Stimulated activated CD8-positive, alpha-beta memory T cell treated with anti-CD3 and anti-CD28 coated beads, Interleukin-7, amount 100 ng/mL, for 48 hours (primary cell): ENCODE measurements at places on chromosomes 5 and 9.

DNA sequence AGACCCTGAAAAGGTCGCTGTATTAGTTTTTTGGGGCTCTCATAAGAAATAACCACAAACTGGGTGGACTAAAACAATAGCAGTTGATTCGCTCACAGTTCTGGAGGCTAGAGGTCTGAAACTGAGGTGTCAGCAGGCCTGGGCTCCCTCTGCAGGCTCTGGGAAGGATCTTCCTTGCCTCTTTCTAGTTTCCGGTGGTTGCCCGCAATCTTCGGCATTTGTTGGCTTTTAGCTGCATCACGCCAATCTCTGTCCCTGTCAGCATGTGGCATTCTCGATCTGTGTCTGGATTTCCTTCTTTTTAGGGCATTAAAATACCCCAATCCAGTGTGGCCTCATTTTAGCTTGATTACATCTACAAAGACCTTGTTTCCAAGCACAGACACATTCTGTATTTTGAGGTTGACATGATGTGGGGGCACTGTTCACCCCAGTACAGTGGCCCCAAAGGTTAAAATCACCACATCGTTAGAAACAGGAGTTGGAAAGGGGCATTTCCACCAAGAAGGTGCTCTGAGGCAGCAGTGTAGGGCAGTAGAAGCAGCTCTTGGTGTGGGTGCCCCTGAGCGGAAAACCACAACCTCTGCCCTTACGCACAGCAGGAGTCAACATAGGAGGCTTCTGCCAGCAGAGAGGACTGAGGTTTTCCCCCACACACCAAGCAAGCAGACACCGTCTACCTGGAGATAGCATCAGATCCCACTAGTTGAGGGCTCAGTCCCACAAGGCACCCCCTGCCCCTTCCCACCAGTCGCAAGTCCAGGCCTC, 13.5 kb downstream of the ZNF79 start:
- no peak for DNase-seq

DNA sequence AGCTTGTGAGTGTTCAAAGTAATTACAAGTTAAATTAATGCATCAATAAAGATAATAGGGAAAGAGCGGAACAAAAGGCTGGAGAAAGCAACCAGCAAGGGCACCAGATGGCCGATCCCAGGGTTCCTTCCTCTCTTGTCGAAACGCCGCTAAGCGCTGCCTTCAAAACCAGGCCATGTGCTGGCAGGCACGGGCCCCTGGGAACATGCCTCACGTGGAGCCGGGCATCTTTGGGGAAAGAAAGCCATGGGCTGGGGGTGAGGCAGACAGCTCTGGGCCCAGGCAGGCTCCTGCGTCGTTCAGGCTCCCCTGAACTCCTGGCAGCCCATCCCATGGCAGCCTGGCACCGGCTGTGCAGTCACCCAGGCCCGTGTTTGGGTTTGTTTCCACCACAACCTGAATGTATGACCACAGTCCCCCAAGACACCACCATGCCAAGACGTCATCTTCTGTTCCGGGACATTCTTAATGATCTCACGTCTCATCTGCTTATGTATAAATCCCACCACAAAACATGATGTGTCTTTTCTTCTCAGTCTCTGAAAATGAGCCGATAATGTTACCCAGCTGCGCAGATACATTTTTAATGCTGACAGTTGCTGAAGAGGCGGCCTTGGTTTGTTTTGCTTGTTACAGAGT, 110.4 kb upstream of the SARDH start:
- no peak for DNase-seq

DNA sequence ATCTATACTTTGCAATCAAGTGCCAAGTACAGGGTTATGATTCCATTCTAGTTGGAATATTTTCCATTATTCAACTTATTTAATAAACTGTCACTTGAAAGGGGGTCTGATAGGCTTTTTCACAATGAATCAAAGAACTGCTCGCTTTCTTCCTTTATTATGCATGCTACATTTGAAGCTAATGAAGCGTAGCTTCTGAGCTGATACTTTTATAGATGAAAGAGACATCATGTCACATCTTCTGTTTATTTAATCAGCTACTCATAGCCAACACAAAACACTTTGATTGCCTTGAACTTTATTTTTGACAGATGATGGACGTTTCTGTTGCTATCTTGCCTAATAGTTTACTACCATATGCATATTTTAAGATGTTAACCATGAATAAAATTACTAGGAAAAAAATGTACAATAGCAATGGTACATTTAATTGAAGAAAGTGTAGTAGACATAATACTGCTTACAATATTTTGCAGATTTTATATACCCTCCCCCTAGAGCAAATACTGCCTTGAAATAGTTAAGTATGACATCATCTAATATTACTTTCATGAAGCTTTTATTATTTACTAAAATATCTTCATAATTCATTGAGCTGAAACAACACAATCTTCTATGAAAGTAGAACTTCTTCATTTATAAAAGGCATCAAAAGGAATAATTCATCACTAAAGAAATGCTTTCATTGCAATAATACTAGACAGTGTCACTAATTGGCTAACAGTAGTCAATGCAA, 529.3 kb upstream of the TYRP1 start:
- DNase-seq: no peak

DNA sequence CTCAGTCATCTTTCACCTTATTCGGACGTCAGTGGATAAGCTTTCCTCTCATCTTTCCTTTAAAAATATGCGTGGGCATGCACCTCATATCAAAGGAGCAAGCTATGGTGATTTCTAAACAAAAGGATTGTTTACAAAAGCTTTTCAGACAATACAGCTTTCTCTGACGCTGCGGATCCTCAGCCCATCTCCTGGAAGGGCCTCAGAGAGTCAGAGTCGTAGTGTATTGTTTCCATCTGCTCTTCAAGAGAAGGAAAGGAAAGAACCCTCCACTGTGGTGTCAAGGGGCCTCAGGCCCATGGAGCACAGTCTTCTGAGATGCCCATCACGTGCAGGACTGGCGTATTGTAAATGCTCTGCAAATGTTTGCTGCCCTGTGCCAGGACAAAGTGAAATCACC, 163.4 kb upstream of the MAP1B start:
- DNase-seq: no peak

DNA sequence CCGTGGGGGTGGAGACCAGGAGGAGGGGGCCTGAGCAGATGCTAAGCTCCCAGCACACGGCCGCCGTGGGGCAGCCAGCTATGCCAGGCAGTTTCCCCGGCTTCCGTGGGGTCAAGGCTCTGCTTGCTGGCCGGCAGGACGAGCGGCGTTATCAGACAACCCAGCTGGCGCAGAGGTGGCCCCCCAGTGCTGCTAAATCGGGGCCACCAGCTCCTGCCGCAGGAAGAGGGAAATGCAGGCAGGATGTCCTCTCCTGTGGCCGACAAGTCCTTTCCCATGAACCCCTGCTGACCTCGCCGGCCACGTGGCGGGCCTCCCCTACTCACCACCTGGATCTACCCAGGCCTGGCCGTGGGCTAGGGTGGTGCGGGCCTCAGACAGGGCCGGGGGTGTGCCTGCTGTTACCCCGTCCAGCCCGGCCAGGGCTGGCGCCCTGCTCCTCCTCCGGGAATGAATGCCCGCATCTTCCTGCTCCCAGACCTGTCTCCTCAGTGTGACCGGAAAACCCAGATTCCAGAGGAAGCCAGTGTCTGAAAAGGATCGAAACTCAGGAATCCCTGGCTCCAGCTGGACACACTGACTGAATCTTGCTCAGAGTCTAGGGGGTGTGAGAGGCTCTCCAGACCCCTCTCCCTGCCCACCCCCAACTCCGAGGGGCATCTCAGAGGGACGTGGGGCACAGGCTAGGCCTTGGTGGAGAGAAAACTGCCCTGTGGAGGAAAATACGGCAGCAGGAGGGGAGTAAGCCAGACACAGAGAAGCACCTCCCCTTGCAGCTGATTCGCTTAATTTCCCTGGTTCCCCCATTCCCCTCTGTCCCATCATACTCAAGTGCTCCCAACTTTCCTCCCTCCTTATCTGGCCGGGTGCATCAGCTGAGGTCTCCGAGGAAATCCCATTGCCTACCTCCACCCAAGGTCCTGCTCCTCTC, 3.9 kb downstream of the FLT4 start:
- no peak for DNase-seq

DNA sequence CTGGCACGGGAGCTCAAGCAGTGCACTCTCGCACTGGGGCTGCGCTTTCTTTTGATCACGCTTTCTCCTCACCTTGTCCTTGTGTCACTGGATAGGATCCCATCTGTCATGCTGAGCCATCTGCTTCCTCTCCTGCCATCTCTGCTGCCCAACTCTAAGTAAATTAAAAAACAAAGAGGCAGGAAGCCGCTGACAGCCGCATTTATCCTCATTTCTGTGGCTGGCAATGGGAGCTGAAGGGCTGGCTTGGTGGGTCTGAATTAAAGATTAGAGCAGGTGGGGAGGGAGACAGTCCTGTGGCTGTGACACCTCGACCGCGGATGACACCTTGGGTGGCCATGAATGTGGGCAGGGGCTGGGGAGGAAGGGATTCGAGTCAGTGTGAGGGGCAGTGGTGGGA, 159.2 kb upstream of the ALDH1B1 start:
- no peak for DNase-seq

DNA sequence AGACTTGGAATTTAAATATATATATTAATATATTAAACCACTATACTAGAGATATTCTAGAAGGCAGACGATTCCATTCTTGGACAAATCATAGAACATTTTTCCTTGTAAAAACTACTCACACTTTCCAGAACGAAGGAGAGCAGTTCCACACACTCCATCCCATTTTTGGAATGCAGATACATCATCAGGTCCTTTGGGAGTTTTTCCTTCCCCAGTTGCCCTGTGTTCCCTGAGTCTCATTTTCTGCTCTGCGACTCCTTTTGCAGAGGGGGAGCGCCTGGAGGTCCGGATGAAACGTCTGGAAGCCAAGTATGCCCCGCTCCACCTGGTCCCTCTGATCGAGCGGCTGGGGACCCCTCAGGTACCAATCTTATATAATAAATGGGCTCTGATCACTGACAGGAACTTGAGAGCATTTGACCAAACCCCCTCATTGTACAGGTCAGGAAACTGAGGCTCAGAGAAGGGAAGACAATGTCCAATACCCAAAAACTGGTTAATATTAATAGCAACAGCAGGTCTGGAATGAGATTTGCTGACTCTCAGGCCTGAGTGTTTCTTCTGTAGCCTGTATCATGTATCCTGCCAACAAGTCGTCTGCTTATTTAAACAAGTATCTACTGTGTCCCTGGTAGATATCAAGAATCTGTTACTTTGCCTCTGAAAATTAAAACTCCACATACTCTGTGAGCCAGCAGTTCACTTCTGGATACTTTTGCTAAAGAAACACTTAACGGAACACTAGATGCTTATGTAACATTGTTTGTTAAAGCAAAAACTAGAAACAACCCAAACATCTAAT, 76.8 kb upstream of the NIPAL4 start:
- DNase-seq: no peak

DNA sequence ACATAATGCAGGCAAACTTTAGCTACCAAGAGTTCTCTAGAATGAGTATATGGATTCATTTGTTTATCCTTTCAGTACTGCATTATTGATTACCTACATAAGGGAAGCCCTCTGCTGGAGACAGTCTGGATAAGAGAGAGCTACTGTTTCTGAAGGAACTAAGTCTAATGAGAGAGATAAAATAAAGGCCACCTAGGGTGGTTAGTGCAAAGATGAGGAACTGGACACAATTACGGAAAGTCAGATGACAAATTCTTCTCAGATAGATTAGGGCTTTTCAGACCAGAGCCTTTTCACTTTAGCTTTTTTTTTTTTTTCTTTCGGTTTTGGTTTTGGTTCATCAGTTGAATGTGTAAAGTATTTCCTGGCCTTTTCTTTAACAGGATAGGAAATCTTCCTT, 31.3 kb downstream of the ISOC1 start:
- no peak for DNase-seq

GRCh38 chr5:10467281-10468198, 25.9 kb downstream of the ROPN1L start:
- no peak for DNase-seq

DNA sequence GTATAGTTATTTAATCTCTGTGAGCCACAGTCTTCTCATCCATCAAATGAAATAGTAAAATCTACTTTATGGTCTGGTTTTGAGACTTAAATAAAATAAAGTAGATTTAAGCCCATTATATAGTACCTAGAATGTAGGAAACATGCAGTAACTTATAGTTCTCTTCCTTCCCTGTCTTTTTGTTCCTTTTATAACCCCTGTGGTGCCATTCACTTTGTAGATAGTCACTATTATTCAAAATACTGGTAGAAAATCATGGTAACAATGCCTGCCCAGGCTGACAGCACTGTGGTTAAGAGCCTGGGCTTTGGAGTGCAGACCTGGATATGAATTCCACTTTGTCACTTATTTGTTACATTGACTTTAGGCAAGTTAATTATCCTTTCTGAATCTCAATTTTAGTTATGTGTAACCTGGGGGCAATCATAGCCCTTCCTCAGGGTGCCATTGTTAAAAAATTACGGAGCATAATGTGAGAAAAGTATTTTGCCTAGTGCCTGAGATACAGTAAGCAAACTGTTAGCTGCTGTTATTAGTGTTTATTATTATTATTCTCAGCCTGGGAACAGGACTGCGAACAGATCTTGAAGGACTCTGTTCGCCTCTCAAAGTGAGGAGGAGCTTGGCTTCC, 100.4 kb downstream of the RALGPS1 start:
- no peak for DNase-seq

- no peak for DNase-seq
Observed at GRCh38 chr5:92991581-92992067, 589.4 kb downstream of the NR2F1-AS1 start.

GRCh38 chr9:117392992-117393391, 21.9 kb downstream of the ASTN2 start:
- DNase-seq: no peak

GRCh38 chr9:110782701-110783100, 114.1 kb downstream of the MUSK start:
- DNase-seq: no peak

- no peak for DNase-seq
Observed at GRCh38 chr5:102875721-102876123, 120.6 kb downstream of the PAM start.

DNA sequence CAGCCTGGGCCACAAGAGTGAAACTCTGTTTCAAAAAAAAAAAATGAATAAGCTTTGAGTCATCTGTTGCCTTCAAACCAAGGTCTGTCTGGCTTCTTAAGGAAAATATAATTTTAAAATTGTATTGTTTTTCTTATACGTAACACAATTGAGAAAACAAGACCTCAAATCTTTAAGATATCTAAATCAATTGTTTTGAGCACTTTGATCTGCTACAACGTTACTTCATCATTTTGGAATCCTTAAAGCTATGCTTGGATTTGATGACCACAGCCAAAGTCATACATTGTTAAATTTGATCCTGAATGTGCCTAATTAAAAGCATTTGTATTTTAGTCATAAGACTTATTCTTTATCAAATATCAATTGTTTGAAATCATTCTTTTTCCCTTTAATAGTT, 37.7 kb upstream of the VCAN start:
- DNase-seq: no peak

GRCh38 chr5:141916522-141916921, 7.1 kb upstream of the DELE1 start:
- no peak for DNase-seq

GRCh38 chr5:41403846-41404245, 106.6 kb downstream of the PLCXD3 start:
- no peak for DNase-seq
